ENCODE measurements at places on chromosomes 4 and X.

DNA sequence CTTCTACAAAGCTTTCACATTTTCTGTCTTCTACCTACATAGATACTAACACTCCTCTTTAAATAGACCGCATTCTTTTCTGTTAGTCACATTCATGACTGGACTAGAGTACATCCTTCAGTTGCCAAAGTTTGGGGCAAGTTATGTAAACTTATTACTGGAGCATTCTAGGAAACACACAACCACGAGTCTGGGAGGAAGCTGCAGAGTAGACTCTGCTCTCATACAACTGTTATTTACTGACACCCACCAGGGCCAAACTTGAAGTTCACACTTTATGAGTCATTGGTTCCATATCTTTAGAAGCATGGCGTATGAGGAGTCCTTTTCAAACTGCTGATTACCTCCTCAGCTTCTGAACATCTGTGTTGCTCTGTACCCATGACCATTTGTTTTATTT lies 87.0 kb downstream of the RNF150 start:
- no peak overlapping the region for H3K27ac ChIP-seq
- no peaks in the 10 kb centered on the region for H3K36me3 ChIP-seq
- no peaks in the 10 kb centered on the region for H3K27me3 ChIP-seq
- no peak overlapping the region for H3K4me3 ChIP-seq

DNA sequence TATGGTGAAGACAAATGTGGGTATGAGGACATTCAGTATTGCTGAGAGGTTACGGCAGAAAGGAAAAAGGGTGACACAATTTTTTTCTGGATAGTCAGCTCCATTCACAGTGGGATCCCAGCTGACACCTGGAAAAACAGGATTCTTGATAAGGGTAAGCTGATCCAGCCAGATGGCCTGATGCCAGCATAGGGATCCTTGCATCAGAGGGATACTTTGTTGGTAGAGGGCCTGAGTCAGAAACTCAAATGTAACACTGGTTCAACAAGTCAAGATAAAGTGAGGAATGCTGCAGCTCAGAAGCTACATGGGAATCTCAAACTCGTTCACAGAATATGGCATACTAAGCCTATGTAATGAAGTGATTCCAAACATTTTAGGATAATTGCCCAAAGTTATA lies 726.7 kb downstream of the C4orf33 start:
- no peak overlapping the region for H3K27ac ChIP-seq
- no peaks in the 10 kb centered on the region for H3K36me3 ChIP-seq
- no peaks in the 10 kb centered on the region for H3K27me3 ChIP-seq
- no peak overlapping the region for H3K4me3 ChIP-seq
- peak; percentile 58 for DNase-seq

GRCh38 chr4:174631901-174632758 lies 109.8 kb upstream of the HPGD start:
- peak; percentile 41 for DNase-seq
- no peaks in the 10 kb centered on the region for H3K36me3 ChIP-seq
- no peak overlapping the region for H3K27ac ChIP-seq
- no peak overlapping the region for H3K4me3 ChIP-seq
- H3K27me3 ChIP-seq = no peaks in the 10 kb centered on the region

DNA sequence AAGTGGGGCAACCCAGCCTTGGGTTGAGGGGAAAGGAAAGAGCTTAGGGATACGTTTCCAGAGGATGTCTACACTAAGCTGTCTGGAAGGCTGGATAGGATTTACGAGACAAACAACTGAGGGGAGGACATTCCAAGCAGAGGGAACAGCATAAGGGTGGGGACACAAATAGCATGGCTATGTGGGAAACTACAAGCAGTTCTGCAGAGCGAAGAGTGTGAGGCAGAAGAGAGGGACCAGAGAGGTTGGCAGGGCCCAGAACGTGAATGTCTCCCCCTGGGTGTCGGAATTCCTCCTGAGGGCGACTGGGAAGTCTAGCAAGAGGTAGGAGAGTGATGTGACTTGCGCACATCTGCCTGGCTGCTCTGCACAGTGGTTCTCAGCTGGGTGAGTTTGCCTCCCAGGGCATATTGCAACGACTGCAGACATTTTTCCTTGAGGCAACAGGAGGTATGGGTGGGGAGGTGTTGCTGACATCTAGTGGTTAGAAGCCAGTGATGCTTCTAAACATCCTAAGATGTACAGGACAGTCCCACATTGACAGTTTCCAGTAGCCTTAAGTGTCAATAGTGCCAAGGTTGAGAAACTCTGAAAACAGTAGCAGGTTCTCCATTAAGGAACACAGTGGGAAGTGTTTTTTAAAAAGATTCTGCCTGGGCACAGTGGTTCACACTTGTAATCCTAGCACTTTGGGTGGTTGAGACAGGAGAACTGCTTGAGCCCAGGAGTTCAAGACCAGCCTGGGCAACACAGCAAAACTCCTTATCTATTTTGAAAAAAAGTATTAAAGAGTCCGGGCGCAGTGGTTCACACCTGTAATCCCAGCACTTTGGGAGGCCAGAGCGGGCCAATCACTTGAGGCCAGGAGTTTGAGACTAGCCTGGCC lies 9.2 kb downstream of the NDUFA1 start:
- no peak for DNase-seq
- H3K27me3 ChIP-seq = no peaks in the 10 kb centered on the region
- H3K27ac ChIP-seq = no peak overlapping the region
- no peaks in the 10 kb centered on the region for H3K36me3 ChIP-seq
- H3K4me1 ChIP-seq = no peaks in the 10 kb centered on the region
- no peak overlapping the region for H3K4me3 ChIP-seq

GRCh38 chr4:151324752-151325110 lies 674 bp downstream of the SH3D19 start:
- peaks cover 7% of the 10 kb centered on the region for H3K4me1 ChIP-seq
- H3K27me3 ChIP-seq = no peaks in the 10 kb centered on the region
- no peaks in the 10 kb centered on the region for H3K36me3 ChIP-seq
- H3K27ac ChIP-seq = peak overlapping the region; percentile 89
- peak overlapping the region; percentile 59 for H3K4me3 ChIP-seq
- peak; percentile 81 for DNase-seq

GRCh38 chrX:110383414-110383813 lies 24.8 kb downstream of the RTL9 start:
- no peak for DNase-seq
- no peaks in the 10 kb centered on the region for H3K4me1 ChIP-seq
- H3K27me3 ChIP-seq = peaks cover 14% of the 10 kb centered on the region
- H3K4me3 ChIP-seq = no peak overlapping the region
- H3K27ac ChIP-seq = no peak overlapping the region
- H3K36me3 ChIP-seq = no peaks in the 10 kb centered on the region

- no peak for DNase-seq
- no peaks in the 10 kb centered on the region for H3K36me3 ChIP-seq
- no peaks in the 10 kb centered on the region for H3K4me1 ChIP-seq
- H3K27ac ChIP-seq = no peak overlapping the region
- H3K4me3 ChIP-seq = no peak overlapping the region
Observed at GRCh38 chr4:82519776-82520175, 42.0 kb downstream of the TMEM150C start.

DNA sequence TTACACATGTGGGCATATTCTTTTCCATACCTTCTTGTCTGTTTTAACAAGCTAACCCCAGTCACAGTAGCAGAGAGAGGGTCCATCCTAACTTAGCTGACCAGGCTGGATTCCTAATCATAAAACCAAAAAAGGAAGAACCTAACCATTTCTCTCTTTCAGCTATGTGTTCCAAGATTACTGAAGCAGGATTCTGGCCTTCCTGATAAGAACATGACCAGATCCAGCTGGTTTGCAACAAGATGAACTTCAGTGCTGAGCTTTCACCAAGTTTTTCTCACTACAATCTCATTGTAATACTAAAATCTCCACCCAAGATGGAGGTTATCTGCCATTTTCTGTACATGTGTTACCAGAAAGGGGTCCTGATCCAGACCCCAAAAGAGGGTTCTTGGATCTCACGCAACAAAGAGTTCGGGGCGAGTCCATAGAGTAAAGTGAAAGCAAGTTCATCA lies 20.4 kb upstream of the UBA6 start:
- H3K27ac ChIP-seq = no peak overlapping the region
- no peak for DNase-seq
- no peaks in the 10 kb centered on the region for H3K4me1 ChIP-seq
- no peak overlapping the region for H3K4me3 ChIP-seq

GRCh38 chr4:24468071-24468470 lies 116.3 kb downstream of the DHX15 start:
- no peak overlapping the region for H3K27ac ChIP-seq
- H3K27me3 ChIP-seq = peaks cover 83% of the 10 kb centered on the region
- peaks cover 28% of the 10 kb centered on the region for H3K4me1 ChIP-seq

- no peak for DNase-seq
- no peaks in the 10 kb centered on the region for H3K27me3 ChIP-seq
- H3K36me3 ChIP-seq = no peaks in the 10 kb centered on the region
- no peak overlapping the region for H3K4me3 ChIP-seq
- H3K27ac ChIP-seq = peak overlapping the region; percentile 30
Observed at GRCh38 chr4:147524601-147525000, 43.7 kb downstream of the EDNRA start.

DNA sequence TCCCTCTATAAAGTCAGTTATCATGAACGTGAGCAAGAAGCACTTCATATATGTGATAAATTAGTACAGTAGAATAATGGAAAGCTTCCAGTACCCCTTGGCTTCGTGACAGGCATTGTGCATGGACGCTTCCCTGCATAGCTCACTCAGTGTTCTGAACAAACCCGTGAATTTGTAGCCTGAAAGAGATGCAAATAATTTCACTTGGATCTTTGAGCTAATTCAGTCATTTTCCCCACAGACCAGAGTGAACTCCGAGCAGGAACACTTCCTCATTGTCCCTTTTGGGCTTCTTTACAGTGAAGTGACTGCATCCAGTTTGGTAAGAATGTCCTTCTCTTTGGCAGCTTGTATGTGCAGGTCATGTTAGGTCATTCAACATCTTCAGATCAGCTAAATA lies 50.1 kb downstream of the ADD1 start:
- no peaks in the 10 kb centered on the region for H3K36me3 ChIP-seq
- H3K4me3 ChIP-seq = no peak overlapping the region
- peaks cover 8% of the 10 kb centered on the region for H3K4me1 ChIP-seq
- no peak for DNase-seq
- H3K27me3 ChIP-seq = no peaks in the 10 kb centered on the region

- no peaks in the 10 kb centered on the region for H3K4me1 ChIP-seq
- no peak overlapping the region for H3K4me3 ChIP-seq
Observed at GRCh38 chrX:94932278-94932965, 1258.4 kb downstream of the FAM133A start.

DNA sequence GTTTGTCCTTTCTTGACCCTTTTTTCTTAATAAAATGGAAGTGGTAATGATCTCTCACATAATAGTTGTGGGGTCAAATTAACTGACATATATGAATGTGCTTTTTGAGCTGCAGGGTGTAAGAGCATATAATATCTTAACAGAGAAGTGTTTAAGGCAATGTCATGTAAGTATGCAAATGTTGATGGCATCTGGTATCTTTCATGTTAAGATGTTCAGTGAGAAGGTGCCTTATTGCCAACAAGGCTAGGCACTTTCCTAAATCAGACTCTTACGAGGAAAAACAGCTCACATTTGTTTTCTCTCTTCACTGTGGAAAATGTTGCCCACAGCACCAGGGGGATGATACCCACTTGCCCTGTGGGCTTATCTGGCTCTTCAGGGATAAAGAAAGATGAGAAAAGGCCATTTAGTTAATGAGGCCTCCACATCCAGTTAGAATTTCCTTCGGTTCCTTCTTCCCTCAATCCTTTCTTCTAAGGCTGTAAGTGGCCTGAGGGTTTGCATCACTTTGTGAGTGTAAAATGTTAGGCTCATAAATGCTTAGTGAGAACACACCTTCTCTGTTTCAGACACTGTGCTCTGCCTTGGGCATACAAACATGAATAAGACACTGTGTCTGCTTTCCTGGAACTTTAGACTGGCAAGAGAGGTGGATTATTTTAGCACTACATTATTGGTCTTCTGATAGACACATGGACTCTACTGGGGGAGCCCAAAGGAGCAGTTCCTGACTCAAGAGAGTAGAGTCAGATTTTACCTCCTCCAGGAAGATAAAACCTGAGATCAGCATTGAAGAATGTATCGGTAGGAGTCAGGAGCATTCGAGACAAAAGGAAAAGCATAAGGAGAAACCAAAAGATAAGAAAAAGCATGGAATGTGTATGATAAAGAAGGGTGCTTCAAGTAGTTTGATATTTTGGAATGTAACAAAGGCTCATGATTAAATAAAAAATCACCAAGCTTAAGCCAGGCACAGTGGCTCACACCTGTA lies 135.5 kb downstream of the SOWAHB start:
- peaks cover 10% of the 10 kb centered on the region for H3K36me3 ChIP-seq
- H3K4me3 ChIP-seq = no peak overlapping the region
- no peaks in the 10 kb centered on the region for H3K4me1 ChIP-seq

- peaks cover 68% of the 10 kb centered on the region for H3K27me3 ChIP-seq
- peak overlapping the region; percentile 39 for H3K4me3 ChIP-seq
- H3K36me3 ChIP-seq = no peaks in the 10 kb centered on the region
- peak; percentile 74 for DNase-seq
Observed at GRCh38 chr4:121073004-121073435, 685 bp upstream of the NDNF start.

DNA sequence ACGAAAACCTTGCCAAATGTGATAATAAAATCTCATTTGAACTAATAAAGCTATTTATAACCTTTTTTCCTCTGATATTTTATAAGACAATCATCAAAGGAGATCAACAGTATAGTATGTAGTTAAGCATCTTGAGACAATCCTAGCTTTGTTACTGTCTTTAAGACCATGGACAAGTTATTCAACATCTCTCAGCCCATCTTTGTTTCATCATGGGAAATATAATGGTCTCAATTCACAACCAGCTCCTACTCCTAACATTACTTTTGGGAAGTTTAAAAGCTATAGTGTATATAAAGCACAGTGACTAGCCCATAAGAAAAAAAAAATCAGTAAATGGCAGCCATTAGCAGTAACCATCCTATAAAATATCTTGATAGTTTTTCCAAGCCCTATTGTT lies 57.6 kb upstream of the APELA start:
- no peak overlapping the region for H3K4me3 ChIP-seq
- no peaks in the 10 kb centered on the region for H3K4me1 ChIP-seq
- H3K27me3 ChIP-seq = no peaks in the 10 kb centered on the region
- no peak overlapping the region for H3K27ac ChIP-seq
- DNase-seq = no peak

DNA sequence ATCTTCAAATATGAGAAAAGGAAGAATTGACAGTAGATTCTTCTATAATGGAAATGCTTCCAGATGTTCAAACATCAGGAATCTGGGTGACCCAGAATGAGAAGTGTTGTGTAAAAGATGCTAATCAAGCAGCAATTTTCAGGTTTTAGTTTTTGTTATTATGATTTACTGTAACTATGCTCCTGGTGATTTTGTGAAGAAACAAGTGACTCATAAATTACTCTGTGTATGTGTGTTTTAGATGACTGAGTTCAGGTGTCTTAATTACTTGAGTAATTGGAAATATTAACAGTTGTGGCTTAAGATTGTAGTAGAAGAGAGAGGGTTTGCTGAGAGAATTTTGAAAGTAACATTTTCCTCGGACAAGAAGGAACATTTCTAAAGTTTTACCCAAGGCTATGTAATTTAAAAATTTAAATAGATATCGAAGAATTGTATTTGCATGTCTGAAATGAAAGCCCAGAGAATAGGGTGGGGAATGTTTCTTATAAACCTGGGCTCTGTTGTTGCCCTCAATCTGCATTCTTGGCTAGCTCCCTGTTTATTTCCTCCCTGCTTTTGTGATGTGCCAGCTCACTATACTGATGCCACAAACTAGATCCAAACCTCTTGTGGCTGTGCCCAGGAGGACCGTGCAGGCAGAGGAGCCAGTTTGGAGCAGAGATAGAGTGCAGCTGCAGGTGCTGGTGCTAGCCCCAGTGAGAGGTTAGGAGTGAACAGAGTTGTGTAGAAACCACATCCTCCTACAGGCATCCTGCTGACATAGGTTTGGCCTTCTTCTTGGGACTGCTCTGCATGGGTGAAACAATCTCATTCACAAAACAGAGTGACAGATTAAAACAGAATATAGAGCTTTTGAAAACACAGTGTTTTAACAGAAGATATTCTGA lies 25.4 kb upstream of the TNIP3 start:
- H3K36me3 ChIP-seq = no peaks in the 10 kb centered on the region
- H3K27me3 ChIP-seq = no peaks in the 10 kb centered on the region
- no peak for DNase-seq
- H3K27ac ChIP-seq = no peak overlapping the region
- H3K4me1 ChIP-seq = no peaks in the 10 kb centered on the region
